ENCODE measurements at places on chromosomes 13 and 19.

GRCh38 chr13:92574499-92574898, 652.1 kb upstream of the GPC6 start:
- no peak for DNase-seq

DNA sequence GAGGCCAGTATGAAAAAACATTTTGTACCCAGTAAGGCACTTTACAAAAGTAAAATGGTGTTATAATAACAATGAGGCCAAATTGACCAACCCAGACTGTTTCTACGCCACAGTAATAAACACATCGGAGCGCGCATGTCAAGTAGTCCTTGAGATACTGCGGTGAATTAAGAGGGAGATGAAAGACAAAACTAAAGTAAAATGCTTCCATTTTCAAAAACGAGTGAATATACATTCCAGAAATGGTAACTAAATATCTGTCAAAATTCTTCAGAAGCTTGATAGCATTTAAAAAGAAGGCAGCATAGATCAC, 19.0 kb downstream of the N4BP2L1 start:
- DNase-seq = no peak

DNA sequence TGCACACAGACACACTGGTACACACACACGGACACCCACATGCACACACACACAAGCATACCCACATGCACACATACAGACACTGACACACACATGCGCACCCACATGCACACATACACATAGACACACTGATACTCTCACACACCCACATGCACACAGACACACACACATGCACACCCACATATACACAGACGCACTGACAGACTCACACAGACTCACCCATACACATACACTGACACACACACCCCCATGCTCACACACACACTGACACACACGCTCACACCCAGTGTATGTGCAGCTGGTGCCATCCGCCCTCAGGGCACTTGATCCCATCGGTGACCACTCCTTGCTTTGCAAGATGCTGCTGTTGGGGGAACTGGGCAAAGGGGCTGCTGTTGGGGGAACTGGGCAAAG, 9.7 kb upstream of the RASA3 start:
- DNase-seq = no peak

- peak; percentile 48 for DNase-seq
Observed at GRCh38 chr13:93951951-93952350, 527.5 kb downstream of the DCT start.

DNA sequence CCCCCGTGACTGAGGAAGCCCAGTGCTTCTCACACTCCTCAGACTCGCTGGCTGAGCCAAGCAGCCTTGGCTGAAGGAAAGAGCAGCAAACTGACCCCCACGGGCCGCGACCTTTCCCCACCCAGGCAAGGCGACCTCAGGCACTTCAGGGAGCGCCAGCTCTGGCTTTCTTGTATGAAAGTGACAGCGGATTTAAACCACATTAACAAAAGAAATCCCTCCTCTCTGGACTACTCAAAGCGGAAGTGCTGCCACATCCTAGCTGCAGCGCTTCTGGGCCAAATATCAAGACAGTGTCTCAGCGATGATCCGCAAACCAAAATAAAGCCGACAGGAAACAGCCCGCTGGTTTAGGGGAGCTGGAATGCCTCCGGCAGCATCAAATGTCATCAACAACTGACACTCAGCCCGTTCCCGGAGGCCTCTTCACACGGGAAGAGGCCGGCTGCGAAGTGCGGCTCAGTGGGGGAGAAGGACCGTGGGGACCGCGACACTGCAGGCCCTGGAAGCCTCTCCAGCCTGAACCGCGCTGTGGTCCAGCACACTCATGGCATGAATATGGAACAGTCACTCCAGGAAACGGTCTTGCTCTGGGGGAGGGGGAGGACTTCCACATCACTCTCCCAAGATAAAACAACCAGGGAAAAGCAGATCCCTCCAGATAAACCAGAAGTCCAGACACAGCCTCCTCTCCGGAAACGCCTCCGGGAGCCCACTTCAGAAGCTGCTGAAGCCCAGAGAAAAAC, 1.4 kb downstream of the RASA3 start:
- peak; percentile 95 for DNase-seq

DNA sequence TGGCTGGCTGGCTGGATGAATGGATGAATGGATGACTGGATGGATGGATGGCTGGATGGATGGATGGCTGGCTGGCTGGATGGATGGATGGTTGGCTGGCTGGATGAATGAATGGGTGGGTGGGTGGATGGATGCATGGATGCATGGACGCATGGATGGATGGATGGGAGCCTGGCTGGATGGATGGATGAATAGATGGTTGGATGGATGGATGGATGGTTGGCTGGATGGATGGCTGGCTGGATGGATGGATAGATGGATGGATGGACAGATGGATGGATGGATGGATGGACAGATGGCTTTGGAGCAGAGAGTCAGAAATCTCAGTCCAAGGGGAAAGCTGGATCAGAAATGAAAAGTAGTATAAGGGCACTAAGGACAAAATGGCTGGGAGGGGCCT, 106.4 kb upstream of the SERP2 start:
- DNase-seq = no peak

DNA sequence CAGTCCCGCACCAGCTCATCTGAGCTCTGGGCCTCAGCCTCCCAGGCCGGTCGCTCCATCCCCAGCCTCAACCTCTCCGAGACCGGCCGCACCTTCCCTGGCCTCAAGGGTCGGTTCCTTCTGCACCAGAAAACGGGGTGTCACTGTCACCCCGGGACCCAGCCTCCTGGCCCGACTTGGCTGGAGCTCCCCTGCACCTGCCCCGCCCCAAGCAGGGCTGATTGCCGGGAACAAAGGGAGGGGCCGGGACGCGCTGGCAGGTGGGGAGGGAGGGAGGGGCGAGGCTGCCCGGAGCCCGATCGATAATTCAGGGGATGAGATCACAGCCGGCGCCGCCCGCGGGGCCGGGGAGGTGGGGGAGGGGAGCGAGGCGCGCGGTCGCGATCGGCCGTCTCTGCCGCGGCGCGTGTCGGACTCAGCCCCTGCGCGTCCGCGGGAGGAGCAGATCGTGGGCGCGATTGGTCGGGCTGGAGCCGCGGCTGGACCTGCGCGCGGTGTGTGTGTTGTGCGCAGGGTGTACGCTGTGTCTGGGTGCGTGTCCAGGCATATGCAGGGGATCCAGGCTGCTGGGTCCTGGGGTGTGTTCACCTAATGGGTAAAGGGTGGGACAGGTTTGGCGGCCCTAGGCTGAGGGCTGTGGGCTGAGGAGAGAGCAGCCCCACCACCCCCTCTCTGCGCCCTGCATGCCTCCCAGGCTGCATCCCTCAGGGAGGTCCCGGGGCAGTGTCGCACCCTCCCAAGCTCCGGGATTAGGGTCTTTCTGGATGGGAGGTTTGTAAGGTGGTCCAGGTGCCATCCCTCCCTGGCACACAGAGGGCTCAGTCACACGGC, 1.1 kb upstream of the SHC2 start:
- no peak for DNase-seq

All from Kasumi-1 (cell line).